Caki2 (cell line): ENCODE measurements at places on chromosomes 5 and 9. TPM values are rescaled to one million over a fixed set of nuclear protein-coding genes. Genes with fewer than 3 reads are reported as not detected.

Gene TEK
- 1.5 TPM in 1 of 2 replicates, not detected in the other for total RNA-seq

Gene OTULINL
- total RNA-seq = 2.1 and 2.5 TPM in 2 replicates

Gene SH3TC2
- total RNA-seq = 2.4 and 5.1 TPM in 2 replicates

Gene POLE3
- total RNA-seq = 88.0 and 97.8 TPM in 2 replicates

Gene PPP3R2
- total RNA-seq = not detected in 2 replicates

Gene NDFIP1
- 99.1 and 132 TPM in 2 replicates for total RNA-seq

Gene PCDHB10
- total RNA-seq = 0.41 and 1.2 TPM in 2 replicates

Gene PCDHGA6
- 1.6 TPM in 1 of 2 replicates, not detected in the other for total RNA-seq

Gene RPL35
- 1,626 and 1,845 TPM in 2 replicates for total RNA-seq

Gene KIF12
- total RNA-seq = 15.8 and 19.3 TPM in 2 replicates

Gene SAP30L
- total RNA-seq = 9.7 and 50.7 TPM in 2 replicates

Gene TAF11L5
- not detected in 2 replicates for total RNA-seq

Gene PTGER4
- 3.4 and 7.5 TPM in 2 replicates for total RNA-seq

Gene GDF9
- total RNA-seq = 0.30 TPM in 1 of 2 replicates, not detected in the other

Gene TCF7
- total RNA-seq = 1.1 and 2.5 TPM in 2 replicates

Gene CSF1R
- total RNA-seq = not detected in 2 replicates

Gene C5orf52
- not detected in 2 replicates for total RNA-seq

Gene ABCA1
- 25.4 and 27.4 TPM in 2 replicates for total RNA-seq

Gene INSL6
- not detected in 2 replicates for total RNA-seq

Gene ZNG1A
- total RNA-seq = 5.1 and 13.7 TPM in 2 replicates

Gene F2RL2
- 2.8 and 11.2 TPM in 2 replicates for total RNA-seq

Gene SLC1A3
- not detected in 2 replicates for total RNA-seq

Gene ANXA1
- 715 and 779 TPM in 2 replicates for total RNA-seq

Gene STKLD1
- 0.17 TPM in 1 of 2 replicates, not detected in the other for total RNA-seq

Gene NIM1K
- total RNA-seq = 0.10 TPM in 1 of 2 replicates, not detected in the other

Gene DNAJC18
- 1.4 and 3.3 TPM in 2 replicates for total RNA-seq

Gene SLC4A9
- not detected in 2 replicates for total RNA-seq

Gene FCN2
- total RNA-seq = not detected in 2 replicates

Gene PTPN3
- total RNA-seq = 14.8 and 15.0 TPM in 2 replicates

Gene CTXN3
- not detected in 2 replicates for total RNA-seq

Gene EMB
- total RNA-seq = 0.12 TPM in 1 of 2 replicates, not detected in the other

Gene ANXA2R
- total RNA-seq = 1.7 TPM in 1 of 2 replicates, not detected in the other

Gene YTHDC2
- 3.4 and 5.8 TPM in 2 replicates for total RNA-seq

Gene PLAC8L1
- total RNA-seq = not detected in 2 replicates

Gene IL7R
- 0.07 TPM in 1 of 2 replicates, not detected in the other for total RNA-seq

Gene PCDHA12
- total RNA-seq = not detected in 2 replicates

Gene LCN1
- total RNA-seq = not detected in 2 replicates

Gene DHX29
- total RNA-seq = 5.1 and 8.6 TPM in 2 replicates

Gene S100Z
- total RNA-seq = not detected in 2 replicates

Gene CAMK2A
- total RNA-seq = not detected in 2 replicates

Gene QRFP
- not detected in 2 replicates for total RNA-seq

Gene TMEM252
- total RNA-seq = not detected in 2 replicates

Gene GARIN3
- total RNA-seq = not detected in 2 replicates

Gene CDH10
- not detected in 2 replicates for total RNA-seq

Gene ARHGEF39
- 7.8 and 10.4 TPM in 2 replicates for total RNA-seq

Gene LSM11
- 1.5 and 3.9 TPM in 2 replicates for total RNA-seq

Gene LCN10
- total RNA-seq = not detected in 2 replicates

Gene THBS4
- 0.87 and 5.2 TPM in 2 replicates for total RNA-seq

Gene ECM2
- total RNA-seq = not detected in 2 replicates

Gene PDZD2
- total RNA-seq = 0.17 TPM in 1 of 2 replicates, not detected in the other

Gene NUDT12
- total RNA-seq = 6.6 and 11.1 TPM in 2 replicates

Gene SLC36A2
- not detected in 2 replicates for total RNA-seq

Gene PKD2L2
- total RNA-seq = not detected in 2 replicates

Gene GPR21
- not detected in 2 replicates for total RNA-seq

Gene DIPK1B
- total RNA-seq = 12.5 and 19.5 TPM in 2 replicates

Gene NPR3
- 2.6 and 2.8 TPM in 2 replicates for total RNA-seq

Gene SLC2A6
- 19.6 and 19.7 TPM in 2 replicates for total RNA-seq

Gene PCDHA1
- not detected in 2 replicates for total RNA-seq
